Activated T-cell treated with anti-CD3 and anti-CD28 coated beads, Interleukin-2, amount 50 U/mL, for 48 hours (primary cell): ENCODE measurements at places on chromosomes 5 and 9.

- no peak for DNase-seq
These were observed 287.2 kb downstream of the CWC27 start for GRCh38 chr5:65055938-65056337.

DNA sequence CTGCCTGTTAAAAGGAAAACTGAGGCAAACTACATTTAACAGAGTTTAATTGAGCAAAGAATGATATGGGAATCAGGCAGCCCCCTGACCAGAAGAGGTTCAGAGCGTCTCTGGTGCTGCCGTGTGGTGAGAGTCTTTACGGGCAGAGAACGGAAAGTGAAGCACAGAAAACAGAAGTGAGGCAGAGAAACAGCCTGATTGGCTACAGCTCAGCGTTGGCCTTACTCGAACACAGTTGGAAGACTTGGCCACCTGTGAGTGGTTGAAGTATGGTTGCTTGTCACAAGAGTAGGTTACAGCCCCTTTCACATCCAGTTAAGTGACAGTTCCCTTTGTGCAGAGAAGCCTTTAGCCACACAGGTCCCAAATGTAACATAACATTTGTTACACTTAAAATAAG, 16.9 kb upstream of the FBP1 start:
- DNase-seq = no peak

- DNase-seq = peak; percentile 29
These were observed 1.7 kb downstream of the FOXD1 start for GRCh38 chr5:73446631-73447529.

DNA sequence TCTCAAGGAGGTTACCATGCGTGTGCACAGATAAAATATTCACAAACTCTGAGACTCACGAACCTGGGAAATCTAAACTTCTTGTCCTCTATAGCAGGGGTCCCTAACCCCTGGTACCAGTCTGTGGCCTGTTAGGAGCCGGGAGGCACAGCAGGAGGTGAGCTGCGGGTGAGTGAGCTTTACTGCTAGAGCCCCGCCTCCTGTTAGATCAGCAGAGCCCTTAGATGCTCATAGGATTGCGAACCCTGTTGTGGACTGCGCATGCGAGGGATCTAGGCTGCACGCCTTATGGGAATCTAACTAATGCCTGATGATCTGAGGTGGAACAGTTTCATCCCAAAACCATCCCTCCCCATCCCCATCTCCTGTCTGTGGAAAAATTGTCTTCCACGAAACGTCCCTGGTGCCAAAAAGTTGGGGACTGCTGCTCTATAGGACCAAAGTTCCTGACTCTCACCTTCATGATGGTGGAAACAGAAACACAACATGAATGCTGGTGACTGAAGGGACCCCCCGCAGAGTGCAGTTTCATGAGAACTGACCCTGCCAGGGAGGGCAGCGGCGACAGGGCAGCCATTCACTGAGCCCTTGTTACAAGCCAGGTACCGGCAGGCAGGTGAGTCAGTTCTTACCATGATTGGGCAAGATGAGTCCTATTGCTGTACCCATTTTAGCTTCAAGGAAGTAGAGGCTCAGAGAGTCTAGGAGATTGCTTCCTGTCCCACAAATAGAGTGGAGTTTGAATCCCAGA, 181.9 kb downstream of the RGS3 start:
- DNase-seq = no peak

- no peak for DNase-seq
These were observed 57.8 kb upstream of the ANXA1 start for GRCh38 chr9:73093740-73094379.

DNA sequence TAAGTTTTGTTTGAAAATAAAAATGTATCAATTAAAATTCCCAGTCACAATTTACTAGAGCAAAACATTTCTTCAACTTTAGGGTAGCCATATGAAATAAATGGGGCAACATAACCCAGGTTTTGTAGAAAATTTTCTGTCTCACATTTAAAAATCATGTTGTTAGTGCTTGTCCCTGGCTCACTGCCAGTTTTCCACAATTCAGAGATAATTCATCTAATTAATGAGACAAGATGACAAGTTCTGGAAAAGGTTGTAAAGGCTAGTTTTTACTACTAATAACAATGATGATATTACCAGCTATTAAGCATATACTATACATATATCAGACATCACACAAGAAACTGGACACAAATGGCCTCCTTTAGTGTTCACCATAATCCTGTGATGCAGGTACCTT, 45.9 kb downstream of the MEGF9 start:
- no peak for DNase-seq

- no peak for DNase-seq
These were observed 602.6 kb downstream of the SEMA5A start for GRCh38 chr5:8943301-8943700.

GRCh38 chr9:129571298-129572051, 49.4 kb downstream of the C9orf50 start:
- no peak for DNase-seq

GRCh38 chr5:94072116-94072515, 330.7 kb upstream of the POU5F2 start:
- no peak for DNase-seq

DNA sequence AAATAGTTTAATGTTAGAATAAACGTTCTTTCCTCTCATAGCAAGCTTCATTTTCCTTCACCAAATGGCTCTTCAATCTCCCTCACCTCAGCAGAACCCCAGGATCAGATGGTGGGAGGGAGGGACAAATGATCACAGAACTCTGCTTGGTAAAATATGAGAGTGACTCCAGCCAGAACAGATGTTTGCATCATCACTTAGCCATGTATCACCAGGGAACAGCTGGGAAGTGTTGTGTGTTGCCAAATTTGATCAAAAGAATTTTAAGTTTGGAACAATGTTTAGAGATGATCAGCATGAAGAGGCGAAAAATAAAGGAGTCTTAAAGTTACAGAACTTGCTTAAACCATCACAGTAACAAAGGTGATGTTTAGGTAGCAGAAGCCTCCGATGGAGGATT, 115.7 kb downstream of the FRMD3 start:
- no peak for DNase-seq

DNA sequence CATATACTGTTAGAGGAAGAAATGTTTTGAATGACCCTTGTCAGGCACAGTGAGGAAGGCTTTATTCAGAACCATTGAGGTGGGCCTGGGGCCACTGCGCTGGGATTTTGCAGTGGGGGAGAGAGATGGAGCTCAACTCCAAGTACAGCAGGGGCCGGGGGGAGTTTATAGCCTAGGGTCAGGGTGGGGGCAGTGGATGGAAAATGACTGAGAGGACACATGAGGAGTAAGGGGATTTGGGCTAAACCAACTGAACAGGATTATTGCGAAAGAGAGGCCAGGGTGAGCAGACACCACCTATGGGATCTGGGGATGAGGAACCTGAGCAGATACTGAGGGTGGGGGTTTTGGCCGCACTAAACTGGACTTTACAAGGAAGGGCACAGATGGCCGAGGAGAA, 6.3 kb downstream of the CEP72 start:
- no peak for DNase-seq

- no peak for DNase-seq
These were observed 26.2 kb downstream of the UHRF2 start for GRCh38 chr9:6439051-6439703.

DNA sequence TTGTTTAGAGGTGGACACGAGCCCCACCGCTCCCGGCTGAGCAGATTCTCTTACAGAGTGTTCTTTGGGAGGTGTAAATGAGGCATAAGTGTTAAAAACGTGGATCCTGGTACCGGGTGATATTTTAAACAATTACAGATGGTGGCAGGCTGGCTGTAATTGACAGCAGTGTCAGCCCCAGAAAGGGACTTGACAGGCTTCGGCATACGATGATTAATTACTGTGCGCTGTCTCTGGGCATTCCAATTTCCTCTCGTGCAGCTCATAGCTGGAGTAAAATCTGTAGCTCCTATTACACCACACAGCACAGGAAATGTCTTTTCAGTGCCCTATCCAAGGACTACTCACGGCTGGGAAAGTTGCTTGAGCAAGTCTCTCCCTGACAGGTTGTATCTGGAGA, 305.4 kb upstream of the IRX2 start:
- no peak for DNase-seq

- DNase-seq = no peak
These were observed 30.2 kb upstream of the DUSP1 start for GRCh38 chr5:172801179-172801671.

- no peak for DNase-seq
These were observed 12.3 kb downstream of the ARSB start for GRCh38 chr5:78972654-78973428.

GRCh38 chr5:77620405-77620804, 18.1 kb downstream of the OTP start:
- no peak for DNase-seq

GRCh38 chr5:374631-375335, 53.3 kb downstream of the AHRR start:
- DNase-seq = peak; percentile 55

DNA sequence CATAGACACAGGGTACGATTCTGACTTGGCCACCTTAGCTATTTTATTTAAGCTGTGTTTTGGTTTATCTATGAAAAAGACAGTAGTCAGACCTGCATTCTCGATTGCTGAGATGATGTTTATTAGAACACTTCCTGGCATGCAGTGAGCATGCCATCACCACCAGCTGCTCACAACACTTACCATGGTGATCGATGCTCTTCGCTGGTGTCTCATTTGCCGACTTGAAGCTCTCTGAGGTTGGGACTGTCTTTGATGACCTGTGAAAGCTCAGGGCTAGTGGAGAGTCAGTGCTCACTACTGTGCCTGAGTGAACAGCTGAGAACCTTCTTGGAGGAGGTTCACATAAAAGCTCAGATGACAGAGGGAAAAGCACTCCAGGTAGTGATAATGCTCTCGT, 4.4 kb upstream of the C9orf153 start:
- no peak for DNase-seq

DNA sequence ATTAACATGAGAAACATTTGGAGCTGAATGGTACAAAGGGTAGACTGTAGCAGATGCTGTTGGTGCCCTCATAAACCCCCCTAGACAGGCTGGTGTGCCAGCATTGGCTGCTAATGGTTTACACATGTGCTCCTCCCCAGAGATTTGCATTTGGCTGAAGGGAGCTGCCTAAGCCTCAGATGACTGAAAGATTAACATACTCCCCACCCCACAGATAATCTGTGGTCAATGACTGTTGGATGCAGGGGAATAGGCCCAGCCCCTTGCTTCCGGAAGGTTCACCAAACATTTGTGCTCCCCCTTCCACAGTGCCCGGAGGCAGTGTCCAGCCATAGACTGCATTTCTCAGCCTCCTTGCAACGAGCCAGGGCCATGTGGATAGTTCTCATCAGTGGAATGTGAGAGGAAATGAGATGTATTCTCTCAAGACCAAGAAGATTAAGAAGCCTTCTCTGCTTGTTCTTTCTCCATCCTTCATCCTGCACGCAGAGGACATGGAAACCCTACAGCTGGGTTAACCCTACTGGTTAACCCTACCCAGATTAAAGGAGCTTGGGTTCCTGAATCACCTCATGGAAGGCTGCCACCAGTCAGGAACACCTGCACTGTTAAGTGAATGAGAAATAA, 79.6 kb downstream of the PHAX start:
- DNase-seq = no peak

DNA sequence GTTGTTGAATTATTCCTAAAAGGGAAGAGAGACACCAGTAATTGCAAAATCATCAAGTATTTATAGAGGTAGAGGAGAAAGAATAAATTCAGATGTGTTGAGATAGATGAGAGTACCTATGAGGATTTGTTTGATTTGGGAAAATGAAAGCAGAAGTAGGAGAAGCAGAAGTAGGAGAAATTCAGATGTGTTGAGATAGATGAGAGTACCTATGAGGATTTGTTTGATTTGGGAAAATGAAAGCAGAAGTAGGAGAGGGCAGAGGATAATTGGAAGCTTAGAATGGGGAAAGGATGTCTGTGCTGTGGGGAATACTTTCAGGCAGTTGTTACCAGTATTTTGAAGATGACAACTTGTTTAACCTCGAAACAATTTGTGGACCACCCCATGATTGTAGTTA, 35.1 kb upstream of the ZCCHC7 start:
- DNase-seq = no peak

DNA sequence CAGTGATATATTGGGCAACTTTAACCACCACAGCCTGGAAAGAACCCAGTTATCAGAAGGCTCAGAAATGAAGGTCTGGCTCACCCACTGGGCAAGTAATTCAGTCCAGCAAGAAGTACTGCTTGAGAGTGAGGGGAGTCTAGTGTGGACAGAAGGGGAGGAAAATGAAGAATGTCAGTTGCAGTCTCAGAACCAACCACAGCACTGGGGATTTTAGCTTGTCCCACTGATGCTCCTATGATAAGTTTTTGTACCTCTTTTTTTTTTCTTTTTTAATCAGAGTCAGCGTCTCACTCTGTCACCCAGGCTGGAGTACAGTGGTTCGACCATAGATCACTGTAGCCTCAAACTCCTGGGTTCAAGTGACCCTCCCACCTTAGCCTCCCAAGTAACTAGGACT, 9.4 kb upstream of the CD72 start:
- DNase-seq = no peak

DNA sequence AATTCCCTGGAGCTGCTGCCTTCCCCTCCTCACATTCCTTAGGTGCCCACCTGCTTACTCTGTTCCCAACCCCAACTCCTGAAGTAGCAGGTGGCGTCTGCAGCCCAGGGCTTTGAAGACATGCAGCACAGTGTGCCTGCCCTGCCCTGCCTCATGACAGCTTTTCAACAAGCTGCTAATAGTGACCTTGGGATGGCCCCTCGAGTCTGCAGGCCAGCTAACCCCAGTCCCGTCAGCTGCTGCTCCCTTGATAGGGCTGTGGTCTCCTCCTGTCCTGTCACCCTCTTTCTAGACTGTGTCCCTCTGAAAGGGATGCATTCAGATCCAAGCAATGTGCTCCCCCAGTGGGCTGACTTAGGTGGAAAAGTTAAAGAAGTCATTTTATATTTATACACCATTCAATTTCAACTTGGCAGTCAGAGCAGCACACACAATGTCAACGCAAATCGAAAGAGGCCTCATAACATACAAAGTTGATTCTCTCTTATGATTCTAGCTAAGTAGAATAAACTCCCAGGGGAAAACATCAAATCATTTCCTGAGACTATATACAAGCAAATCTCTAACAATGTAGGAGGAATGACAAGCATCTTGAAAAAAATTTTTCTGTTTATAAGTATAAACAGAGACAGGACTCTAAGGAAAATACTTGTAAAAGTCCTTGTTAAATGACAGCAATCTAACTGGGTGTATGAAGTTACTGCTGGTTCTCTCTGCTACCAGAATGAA, 37.9 kb downstream of the ADRB2 start:
- no peak for DNase-seq

DNA sequence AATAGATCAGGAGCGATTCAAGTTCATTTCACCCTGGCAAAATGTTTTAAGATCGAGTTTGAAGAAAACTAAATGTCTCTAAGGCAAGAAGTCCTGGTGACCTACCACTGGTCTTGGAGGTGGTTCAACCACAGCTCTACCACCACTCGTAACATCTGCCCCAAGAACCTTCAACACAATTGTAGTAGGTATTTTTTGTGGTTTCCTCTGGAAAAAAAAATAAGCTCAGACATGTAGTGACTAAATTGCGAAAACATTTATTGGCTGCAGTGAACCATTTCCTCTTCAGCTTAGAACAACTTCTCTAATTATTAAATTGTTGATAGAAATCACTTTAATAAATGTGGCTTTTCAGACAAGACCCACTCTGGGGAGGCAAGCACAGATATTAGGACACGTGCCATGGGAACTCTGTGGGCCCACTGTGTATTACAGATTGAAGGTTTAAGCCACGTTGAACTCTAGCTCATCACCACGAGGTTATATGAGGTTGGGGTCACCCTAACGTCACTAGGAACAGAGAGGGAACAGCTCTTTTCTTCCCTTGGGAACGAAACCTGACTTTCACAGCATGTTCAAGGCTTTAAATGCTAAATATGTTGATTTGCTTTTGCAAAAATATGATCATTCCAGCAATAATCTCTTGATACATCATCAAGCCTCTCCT, 142.9 kb downstream of the HSD17B3 start:
- no peak for DNase-seq
